ENCODE measurements at places on chromosomes 2 and 18.

GRCh38 chr2:15893085-15893484 is 47.3 kb upstream of the MYCN start:
- DNase-seq, result no peak

- DNase-seq, result no peak
These were observed 41.9 kb upstream of the C2orf66 start for GRCh38 chr2:196851088-196851487.

DNA sequence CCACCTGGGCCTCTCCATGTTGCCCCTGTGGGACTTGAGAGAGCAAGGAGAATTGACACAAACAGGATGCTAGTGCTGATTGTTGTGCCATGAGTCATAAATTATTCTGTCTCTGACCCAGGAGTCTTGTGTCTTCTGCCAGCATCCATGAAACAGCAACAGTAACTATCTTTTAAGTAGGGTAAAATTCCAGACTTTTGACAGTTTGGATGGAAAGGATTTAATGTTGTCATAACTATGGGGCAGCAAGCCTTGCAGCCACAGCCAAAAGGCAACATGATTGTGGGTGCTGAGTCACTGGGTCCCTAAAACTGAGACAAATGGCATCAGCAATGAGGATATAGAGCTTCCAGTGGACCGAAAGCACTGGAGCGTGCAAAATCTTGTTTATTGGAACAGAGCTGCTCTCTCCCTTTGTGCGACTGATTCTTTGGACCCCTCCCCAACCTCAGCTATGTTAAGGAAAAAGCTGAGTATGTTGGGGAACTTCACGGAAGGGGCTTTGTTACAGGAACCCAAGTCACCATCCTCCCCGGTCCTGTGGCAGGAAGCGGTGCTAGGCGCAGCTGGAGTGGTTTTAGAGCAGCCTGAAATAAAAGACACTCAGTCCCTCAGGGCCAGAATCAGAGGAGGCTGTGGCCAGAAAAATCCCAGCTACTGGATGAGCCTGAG is 9.6 kb upstream of the ITPRIPL1 start:
- no peak for DNase-seq

GRCh38 chr2:202023198-202023903 is 10.3 kb upstream of the FZD7 start:
- DNase-seq, result no peak

GRCh38 chr2:6927186-6927585 is 10.0 kb downstream of the RNF144A start:
- DNase-seq, result no peak

- DNase-seq, result no peak
These were observed 140.3 kb downstream of the RPIA start for GRCh38 chr2:88831792-88832248.

DNA sequence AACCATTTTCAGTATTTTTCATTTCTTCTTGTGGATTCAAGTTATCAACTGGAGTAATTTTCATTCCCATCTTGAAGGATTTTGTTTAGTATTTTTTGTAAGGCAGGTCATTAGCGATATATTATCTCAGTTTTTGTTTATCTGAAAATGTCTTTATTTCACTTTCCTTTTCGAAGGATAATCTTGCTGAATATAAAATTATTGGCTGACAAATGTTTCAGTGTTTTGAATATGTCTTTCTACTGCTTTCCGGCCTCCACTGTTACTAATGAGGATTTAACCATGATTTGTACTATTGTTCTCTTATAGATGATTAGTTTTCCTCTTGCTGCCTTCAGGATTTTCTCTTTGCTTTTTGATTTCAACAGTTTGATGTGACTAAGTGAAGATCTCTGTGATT is 58.3 kb upstream of the ZNF396 start:
- no peak for DNase-seq

DNA sequence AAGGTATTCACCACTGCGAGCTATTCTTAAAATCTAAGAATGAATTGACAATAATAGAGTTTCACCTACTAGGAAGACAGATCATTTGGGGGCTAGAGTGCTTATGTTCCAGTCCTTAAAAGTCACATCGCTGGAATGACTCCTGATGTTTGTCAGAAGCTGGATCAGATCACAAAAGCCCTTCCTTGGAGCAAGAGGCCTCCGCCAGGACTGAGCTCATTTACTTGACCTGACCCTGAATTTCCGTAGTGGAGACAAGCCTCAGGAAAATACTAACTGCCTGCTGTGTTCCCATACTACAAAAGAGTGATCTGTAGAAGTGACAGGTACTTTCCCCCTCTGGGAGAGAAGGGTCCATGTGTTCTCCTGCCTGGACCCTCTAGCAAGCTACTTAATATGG is 483.9 kb downstream of the DPP10 start:
- no peak for DNase-seq

DNA sequence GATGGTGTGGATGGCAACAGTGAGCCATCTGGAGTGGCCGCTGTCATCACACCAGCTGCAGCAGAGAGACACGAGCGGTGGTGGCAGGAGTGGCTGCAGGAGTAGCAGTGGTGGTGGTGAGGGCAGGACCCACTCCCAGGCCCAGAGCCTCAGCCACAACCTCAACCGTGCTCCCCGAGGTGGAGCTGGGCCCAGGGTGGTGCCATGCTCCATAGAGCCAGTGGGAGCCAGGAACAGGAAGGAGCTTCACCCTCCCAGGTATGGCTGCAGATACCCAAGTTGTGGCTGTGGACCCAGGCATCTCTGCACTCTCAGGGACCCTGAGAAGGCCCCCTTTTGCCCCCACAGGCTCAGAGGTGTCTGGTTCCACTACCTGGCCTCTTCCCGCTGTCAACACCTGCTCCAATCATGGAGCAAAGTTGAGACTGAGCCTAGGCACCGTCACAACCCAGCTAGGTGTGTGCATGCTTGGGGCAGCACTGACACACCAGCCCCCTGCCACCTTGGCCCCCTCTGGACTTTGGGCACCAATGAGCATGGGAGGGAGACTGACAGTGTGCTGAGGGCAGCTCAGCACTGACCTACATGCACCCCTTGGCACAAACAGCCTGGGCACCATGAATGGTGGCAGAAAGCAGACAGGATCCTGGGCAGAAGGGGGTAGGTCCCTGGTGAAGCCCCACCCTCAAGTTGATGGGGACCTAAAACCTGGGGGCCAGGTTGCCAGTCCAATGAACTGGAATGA is 188.9 kb downstream of the NDUFA10 start:
- no peak for DNase-seq

DNA sequence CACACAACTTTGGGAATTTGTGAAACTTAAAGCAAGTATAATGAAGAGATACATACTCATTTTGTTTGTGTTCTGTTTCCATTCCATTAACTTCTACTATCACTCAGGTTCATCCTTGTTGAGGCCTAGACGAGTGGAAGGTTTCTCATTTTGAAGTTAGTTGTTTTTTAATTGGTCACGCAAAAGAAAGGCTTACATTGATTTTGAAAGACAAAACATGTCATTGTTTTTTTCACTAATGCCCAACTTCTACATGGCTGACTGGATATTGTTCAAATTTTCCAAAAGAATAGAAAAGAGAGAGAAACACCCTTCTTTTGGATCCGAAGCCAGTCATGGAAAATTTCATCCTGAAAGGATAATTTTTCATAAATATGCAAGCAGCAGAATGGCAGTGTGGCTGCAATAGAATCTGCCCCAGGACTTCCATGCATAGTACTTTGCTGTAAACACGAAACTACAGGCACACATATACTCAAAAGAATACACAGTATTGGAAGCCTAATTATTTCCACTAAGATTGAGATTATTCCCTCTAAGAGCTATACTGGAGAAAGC is 27.4 kb downstream of the PRKCE start:
- DNase-seq, result no peak

DNA sequence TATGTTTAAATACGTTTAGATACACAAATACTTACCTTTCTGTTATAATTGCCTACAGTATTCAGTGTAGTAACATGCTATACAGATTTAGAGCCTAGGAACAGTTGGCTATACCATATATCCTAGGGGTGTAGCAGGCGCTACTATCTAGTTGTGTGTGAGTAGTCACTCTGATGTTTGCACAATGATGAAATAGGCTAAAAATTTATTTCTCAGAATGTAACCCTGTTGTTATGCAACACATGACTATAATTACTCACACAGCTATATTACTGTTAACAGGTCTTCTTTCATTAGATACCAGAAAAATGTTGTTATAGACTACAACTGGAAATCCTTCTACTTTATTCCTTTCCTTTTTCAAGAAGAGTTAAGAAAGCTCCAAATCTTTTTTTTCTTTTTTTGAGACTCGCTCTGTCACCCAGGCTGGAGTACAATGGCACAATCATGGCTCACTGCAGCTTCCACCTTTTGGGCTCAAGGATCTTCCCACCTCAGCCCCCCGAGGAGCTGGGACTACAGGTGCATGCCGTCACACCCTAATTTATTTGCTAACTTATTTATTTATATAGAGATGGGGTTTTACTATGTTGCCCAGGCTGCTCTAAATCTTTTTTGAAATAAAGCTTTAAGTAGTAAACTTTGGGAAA is 48.5 kb downstream of the C2orf74 start:
- no peak for DNase-seq

- DNase-seq, result no peak
These were observed 520.1 kb downstream of the BCL11A start for GRCh38 chr2:60033325-60033724.

- DNase-seq, result no peak
These were observed 33.5 kb downstream of the BARD1 start for GRCh38 chr2:214775971-214776370.

DNA sequence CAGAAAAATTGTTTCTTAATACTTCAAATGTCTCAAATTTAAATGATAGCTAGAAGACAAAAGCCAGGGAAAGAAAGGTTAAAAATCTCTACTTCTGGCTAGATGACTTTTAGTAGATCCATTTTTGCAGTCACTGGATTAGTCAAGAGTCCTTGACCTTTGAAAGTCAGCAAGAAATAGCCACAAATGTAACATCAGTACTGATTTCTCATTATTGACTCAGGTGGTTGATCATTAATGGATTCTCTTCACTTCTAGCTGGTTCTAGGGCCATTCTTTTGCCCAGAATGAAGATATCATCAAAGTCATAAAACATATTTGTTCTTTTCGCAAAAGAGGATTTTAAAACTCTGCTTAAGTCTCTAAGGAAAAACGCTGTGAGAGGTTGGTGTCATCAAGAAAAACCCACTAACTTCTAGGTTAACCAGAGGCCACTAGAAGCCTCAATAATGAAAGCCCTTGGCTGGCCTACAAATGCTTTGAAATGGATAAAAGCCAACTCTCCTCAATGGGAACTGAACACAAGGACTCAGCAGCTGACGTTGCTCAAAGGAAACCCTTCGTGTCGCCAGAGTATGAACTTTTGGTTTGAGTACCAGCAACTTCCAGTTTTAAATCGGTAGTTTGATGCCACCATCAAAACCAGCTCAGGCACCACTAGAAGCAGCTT is 66.3 kb downstream of the IRS1 start:
- no peak for DNase-seq

GRCh38 chr2:115574667-115575066 is 1132.2 kb downstream of the DPP10 start:
- DNase-seq, result no peak

DNA sequence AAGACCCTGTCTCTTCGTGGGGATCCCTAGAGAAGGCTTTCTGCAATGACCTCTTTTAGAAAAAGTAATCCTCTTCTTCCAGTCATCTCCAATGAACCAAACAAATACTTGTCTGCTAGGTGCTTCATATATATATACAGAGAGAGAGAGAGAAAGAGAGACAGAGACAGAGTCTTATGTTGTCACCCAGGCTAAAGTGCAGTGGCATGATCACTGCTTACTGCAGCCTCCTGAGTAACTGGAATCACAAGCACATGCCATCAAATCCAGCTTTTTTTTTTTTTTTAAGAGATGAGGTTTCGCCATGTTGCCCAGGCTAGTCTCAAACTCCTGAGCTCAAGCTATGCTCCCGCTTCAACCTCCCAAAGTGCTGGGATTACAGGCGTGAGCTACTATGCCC is 18.6 kb upstream of the PKDCC start:
- DNase-seq, result no peak

DNA sequence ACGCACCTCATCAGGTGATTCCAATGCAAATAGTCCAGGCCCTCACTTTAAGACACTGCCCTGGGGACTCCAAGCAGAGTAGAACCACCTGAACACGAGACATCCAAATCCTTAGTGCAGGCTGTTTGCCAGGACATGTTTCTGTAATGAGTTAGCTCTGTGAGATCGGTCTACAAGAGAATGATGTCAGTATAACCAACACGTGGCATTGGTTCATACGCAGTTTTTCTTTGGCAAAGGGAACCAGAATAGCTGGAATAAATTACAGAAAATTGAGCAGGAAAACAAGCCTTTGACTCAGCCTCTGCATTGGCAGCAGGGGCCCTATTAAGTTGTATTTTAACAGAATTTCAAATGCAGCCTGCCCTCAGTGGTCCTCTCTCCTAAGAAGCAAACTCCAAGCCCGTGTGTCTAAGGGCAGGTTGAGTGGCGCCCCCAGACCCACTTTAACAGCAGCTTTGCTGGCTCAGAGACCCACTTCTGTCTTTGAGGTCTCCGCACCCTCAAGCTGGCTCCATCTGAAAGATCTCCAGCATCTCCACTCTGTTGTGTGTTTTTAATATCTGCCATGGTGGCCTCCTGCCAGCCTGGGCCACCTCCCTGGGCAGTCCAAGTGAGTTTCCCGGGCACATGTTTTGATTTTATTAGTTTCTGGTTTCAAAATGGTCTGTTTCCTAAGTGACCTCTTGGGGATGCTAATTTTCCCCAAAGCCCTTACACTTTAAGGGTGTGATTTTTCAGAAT is 61.3 kb downstream of the ALPK2 start:
- no peak for DNase-seq

DNA sequence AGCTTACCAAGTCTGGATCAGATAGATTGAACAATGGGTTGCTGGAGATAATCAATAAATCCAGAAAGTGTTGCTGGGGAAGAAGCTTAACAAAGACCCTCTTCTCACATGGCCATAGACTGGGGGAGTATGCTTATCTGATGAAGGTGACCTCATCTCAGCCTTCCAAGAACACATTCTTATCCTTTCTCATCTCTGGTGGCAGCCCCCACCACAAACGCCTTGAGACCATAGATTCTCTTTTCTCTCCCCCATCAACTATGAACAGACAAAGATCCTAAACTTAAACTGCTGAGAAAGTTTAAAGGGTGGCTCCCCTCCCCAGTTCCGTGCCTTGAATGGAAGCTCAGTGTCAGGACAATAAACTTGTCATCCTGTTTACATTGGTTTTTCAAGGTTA is 428.7 kb upstream of the TRIB2 start:
- no peak for DNase-seq
